ENCODE measurements at places on chromosomes 4 and X.

- DNase-seq, result no peak
These were observed 52.6 kb upstream of the ATP8A1 start for GRCh38 chr4:42709392-42710065.

GRCh38 chr4:137861682-137862081 is 329.4 kb upstream of the PCDH18 start:
- no peak for DNase-seq

- no peak for DNase-seq
These were observed 7.9 kb downstream of the BMPR1B start for GRCh38 chr4:94765648-94766047.

DNA sequence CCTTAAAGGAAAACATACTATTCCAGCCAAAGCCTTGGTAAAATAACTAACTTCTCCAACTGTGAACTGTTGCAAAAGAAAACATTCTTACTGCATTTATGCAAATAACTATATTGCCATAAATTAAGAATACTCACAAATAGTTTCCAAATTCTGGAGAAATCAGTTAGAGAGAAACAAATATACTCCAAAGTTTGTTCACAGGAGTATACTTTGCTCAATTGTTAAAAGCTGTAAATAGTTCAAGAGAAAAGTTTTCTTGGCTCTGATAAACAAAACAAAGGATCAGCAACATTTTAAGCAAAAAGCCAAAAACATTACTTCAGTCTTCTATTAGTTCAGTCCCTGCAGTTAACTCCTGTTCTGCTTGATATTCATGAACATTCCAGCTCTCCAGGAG is 83.0 kb downstream of the EIF4E start:
- DNase-seq, result no peak

- DNase-seq, result no peak
These were observed 618 bp upstream of the FOXO4 start for GRCh38 chrX:71095033-71095432.
